Lower lobe of right lung (tissue), 2 donors: ENCODE measurements at places on chromosomes 5 and 9.

DNA sequence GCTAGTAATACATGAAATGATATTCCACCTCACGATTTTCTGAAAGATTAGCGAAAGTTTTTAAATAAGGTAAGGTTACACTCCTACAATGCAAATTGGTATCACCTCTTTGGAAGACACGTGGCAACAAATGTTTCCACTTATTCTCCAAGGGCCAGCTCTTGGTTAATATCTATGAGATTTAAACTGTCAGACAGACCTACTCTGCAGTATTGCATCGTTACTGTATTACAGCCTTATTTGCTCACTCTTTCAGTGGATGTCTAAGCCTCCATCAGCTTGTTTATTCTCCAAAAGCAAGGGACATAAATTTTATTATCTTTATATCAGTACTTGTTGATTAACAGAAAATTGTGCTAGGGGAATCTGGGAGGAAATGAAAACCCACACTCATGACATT, 135.7 kb downstream of the MLLT3 start:
- no peak for DNase-seq

GRCh38 chr9:74403581-74403980, 93.6 kb upstream of the RORB start:
- DNase-seq: no peak

GRCh38 chr9:92482805-92483204, 499 bp upstream of the ASPN start:
- no peak for DNase-seq

- peak; percentile 85 for DNase-seq
Measured at GRCh38 chr5:91381774-91382359, 1.2 kb downstream of the ARRDC3 start.

DNA sequence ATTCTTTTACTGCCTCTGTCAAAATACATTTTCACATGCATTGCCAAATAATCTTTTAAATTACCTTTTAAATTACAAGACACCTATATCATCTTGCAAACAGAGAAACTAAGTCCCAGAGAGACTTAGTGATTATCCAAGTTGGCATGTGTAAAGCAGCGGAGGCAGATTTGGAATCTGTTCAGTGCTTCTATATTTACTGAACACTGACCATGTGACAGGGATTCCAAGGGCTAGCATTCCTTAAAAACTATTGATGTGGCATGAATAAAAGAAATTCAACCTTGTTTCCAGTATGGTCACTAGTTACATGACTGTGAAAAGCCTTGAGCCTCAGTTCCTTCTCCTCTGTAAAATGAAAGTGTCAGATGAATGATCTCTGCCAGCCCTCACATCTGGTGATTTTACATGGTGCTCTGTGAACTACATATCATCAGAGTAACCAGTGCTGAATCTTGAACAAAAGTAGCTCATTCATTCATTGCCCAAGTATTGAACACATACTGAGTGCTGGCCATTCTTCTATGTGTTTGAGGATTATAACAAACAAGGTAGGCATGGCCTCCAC, 71.9 kb upstream of the PPP1R2B start:
- DNase-seq: no peak

DNA sequence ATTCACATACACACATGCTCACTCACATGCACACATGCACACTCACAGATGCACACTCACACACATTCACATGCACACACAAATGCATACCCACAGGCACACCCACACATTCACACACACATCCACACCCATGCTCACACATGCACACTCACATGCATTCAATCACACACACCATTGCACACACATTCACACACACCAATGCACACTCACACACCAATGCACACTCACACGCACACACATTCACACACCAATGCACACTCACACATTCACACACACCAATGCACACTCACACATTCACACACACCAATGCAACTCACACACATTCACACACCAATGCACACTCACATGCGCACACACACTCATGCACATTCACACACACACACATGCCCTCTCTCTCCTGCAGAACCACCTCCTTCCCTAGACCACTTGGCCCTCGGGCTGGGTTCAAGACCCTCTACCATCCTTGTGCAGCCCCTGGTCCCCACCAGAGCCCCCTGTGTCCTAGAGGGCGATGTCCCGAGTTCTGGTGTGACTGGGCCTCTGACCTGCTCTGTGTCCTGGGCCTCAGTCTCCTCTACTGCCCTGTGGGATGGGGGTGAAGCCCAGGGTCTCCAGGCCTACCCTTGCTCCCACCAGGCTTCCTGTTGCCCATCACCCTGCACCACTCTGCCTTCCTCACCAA, 139.0 kb downstream of the OLFM1 start:
- DNase-seq: peak; percentile 9

DNA sequence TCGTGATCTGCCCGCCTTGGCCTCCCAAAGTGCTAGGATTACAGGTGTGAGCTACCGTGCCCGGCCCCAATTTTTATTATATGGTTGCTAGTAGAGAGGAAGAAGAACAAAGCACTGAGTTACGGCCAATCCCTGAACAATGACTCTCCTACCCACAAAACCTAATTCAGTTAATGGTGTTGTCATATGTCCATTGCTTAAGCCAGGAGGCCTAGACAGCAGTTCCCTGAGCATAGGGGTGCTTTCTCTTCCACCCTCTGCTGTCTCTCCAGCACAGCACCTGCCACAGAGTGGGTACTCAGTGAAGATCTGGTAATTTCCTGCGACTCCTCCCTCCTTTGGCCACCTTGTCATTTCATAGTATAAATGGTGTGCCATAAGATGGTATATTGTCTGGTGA, 21.4 kb upstream of the LTC4S start:
- DNase-seq: no peak

- peak; percentile 63 for DNase-seq
Measured at GRCh38 chr5:39072925-39073766, 1.1 kb downstream of the RICTOR start.

GRCh38 chr5:2764581-2764980, 13.1 kb upstream of the IRX2 start:
- no peak for DNase-seq

DNA sequence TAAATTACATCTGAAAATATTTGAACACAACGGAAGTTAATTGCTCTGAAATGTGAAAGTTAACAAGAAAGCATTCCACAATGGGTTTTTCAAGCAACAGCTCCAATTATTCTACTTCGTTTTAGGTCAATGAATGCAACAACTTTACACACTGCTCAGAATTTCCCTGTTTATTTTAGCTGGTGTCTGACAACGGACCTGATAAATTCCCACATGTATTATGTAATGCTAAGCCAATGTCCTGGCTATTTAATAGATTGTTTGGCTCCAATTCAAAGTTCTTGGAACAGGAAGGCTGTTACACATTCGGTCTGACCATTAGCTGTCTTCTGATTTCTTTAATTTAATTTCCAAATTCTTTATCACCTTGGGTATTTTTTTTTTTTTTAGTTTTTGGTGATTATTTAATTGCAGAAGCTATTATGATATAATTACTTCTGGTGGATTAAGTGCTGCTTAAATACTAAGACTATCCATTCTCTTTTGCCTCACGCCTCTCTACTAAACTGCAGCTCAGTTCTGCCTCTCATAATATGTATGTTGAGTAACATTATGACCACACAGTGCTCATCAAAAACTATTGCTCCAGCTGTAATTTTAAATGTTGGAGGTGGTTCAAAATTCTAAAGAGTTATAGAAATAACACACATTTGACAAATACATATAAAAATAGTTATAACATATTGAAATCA, 57.9 kb downstream of the MEF2C start:
- DNase-seq: no peak

DNA sequence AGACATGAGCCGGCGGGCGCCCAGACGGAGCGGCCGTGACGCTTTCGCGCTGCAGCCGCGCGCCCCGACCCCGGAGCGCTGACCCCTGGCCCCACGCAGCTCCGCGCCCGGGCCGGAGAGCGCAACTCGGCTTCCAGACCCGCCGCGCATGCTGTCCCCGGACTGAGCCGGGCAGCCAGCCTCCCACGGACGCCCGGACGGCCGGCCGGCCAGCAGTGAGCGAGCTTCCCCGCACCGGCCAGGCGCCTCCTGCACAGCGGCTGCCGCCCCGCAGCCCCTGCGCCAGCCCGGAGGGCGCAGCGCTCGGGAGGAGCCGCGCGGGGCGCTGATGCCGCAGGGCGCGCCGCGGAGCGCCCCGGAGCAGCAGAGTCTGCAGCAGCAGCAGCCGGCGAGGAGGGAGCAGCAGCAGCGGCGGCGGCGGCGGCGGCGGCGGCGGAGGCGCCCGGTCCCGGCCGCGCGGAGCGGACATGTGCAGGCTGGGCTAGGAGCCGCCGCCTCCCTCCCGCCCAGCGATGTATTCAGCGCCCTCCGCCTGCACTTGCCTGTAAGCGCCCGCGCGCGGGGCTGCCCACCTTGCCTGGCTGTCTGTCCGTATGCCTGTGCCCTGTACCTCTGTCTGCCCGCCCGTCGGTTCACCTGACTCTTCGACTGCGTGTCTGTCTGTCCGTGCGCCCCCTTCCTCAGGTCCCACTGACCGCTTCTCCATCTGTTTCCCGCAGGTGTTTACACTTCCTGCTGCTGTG, 412 bp downstream of the FGF18 start:
- DNase-seq: no peak

- DNase-seq: no peak
Measured at GRCh38 chr5:123261752-123262151, 161.5 kb downstream of the CEP120 start.

- no peak for DNase-seq
Measured at GRCh38 chr9:130285271-130285670, 19.7 kb downstream of the HMCN2 start.

DNA sequence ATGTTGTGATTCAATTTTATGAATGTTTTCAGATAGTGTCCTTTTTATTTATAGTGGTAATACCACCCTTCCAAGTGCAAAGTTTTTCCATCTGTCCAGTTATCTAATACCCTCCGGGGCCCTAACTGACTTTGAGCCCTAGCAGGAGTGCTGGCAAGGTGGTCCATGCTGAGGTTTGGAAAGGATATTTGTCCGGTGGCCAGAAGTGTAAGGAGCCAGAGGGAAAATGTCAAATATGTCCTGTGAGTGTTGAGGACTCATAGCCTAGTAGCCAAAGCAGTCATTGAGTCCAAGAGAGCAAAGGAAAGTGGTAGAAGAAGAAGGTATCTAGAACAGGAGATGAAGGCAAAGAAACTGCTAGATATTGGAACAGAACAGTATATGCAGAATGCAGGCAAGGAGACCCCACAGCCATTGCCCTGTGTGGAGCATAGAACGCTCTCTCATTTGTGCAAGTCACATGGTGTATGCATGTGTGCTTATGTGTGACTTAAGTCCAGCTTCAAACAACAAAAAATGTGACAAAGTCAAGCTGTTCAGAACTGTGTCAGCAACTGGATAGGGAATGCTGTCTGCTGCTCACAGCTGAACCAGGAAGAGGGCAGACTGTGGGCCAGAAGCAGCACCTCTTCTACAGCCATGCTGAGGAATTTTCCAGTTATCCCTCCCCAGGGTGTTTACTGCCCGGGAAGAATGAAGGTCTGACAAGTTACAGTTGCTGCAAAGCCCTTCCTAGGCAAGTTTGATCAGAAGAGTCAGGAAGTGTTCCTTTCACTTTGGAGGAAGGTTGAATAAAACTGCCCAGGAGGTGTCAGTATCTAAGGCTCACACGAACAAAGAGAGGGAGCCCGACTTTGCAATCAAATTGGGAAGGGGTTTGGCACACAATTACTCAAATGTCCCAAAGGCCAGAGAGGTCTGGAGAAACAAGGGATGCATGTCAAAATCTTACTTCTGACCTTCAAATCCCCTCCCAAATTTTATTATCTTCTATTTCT, 463.3 kb upstream of the DMAC1 start:
- DNase-seq: no peak

- no peak for DNase-seq
Measured at GRCh38 chr5:30968971-30969370, 224.5 kb upstream of the CDH6 start.

- DNase-seq: no peak
Measured at GRCh38 chr5:73380041-73380440, 68.5 kb downstream of the FOXD1 start.

- DNase-seq: no peak
Measured at GRCh38 chr5:32707418-32707997, 3.6 kb upstream of the NPR3 start.

DNA sequence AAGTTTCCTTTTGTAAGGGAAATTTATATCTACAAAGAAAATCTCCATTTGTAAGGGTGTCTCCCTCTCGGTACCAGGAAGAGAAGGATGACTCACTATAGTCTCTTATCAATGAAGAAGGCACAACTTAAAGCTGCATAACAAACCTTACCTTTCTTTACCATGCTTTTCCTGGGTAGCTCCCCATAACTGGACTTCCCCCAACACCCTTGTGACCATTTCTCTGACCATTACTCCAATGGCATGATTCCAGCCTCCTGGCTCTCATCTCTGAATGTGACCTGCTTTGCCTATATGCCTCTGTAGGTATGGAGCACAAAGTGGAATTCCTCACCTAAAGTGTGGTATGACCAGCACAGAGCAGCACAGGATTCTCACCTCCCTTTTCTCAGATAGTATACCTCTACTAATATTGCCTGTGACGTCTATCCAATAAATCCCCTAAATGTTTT, 62.8 kb downstream of the GNA14 start:
- DNase-seq: no peak

DNA sequence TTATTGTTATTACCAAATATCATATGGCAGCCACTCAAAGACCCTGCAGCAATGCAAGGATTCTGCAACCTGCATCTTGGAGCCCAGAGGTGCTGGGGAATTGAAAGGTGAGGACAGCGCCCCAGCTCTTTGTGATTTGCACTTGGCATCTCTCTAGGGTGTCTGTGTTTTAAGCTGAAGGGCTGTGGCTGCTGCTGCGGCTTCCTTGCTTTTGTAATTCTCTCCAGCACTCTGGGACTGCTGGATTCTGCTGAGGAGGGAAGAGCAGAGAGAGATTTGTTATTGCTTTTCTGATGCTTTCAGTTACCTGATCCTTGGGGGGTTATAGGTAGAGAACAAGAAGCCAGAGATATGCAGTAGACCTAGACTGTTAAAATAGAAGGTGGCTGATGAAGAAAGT, 562.4 kb downstream of the EBF1 start:
- no peak for DNase-seq

- no peak for DNase-seq
Measured at GRCh38 chr5:57676222-57677098, 193.8 kb upstream of the ACTBL2 start.

DNA sequence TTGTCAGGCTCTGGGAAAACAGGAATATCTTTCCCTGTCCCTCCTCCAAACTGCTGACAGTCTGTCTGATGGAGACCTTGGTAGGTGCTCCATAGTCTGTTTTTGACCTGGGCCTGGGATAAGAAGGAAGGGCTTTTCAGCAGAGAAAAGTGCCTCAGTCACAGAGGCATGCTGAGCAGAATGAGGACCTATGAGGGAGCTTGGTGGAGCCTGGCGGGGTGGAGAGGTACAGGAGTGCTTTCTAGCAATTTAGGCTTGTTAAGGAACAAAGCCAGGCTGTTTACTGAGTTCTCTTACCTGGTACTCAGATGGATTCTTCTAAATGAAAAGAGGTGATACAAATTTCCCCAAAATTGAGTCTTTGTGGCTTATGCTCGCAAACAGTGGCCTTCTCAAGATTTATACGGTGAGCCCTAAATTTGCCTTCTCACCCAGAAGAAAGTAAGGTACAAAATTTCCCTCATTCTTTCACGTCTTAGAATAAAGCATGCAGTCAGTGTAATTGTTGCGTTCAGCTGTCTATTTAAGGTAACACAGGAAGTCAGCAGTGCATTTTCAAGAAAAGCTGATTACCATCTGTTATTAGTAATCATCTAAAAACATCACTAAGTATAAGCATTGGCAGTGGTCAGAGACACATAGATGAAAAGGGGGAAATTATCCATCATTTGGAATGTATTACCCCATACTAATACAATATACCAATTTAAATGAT, 28.6 kb upstream of the IL13 start:
- no peak for DNase-seq
